ENCODE measurements at places on chromosomes 5 and 9.

DNA sequence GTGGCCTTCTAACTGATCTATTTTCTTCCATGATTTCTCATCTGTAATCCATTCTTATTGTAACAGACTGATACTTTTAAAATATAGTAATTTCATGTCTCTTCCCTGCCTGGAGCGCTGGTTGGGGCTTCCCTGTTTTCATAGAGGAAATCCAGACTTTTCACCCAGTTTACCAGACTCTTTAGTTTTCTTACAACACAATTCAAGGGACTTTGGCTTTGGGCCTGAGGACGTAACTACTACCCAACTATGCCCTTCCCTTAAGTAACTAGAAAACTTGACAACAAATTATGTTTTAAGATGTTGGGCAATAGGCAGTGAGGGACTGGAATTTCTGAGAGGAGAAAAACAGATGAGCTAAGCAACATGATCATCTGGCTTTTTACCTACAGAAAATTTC lies 289.6 kb downstream of the FGF10 start:
- no peak overlapping the region for H3K4me3 ChIP-seq
- H3K36me3 ChIP-seq, result no peaks in the 10 kb centered on the region
- H3K4me1 ChIP-seq, result no peaks in the 10 kb centered on the region
- H3K27ac ChIP-seq, result no peak overlapping the region
- DNase-seq, result no peak

DNA sequence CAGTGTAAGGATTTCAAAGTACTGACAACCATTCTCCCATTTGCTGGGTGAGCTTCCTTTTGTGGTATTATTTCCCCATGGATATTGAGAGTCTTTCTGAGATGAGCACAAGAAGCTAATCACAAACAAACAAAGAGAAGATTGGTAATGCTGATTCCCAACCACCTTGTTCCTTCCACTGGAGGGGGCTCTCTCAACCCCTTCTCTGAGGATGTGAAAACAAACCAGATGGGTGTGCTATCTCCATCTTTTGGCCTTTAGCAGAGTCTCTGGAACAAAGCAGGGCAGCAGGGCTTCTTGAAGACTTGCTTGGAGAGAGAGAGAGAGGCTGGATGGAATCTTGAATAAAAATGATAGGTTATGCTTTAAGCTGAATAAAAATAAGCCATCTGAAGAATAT lies 576.7 kb upstream of the ZNF462 start:
- H3K36me3 ChIP-seq, result no peaks in the 10 kb centered on the region
- peak; percentile 82 for DNase-seq
- no peak overlapping the region for H3K27ac ChIP-seq
- no peak overlapping the region for H3K4me3 ChIP-seq
- H3K4me1 ChIP-seq, result peaks cover 3% of the 10 kb centered on the region
- H3K27me3 ChIP-seq, result no peaks in the 10 kb centered on the region

- no peak for DNase-seq
- H3K27me3 ChIP-seq, result no peaks in the 10 kb centered on the region
- H3K36me3 ChIP-seq, result peaks cover 27% of the 10 kb centered on the region
These were observed 14.5 kb downstream of the PHAX start for GRCh38 chr5:126615286-126615685.

DNA sequence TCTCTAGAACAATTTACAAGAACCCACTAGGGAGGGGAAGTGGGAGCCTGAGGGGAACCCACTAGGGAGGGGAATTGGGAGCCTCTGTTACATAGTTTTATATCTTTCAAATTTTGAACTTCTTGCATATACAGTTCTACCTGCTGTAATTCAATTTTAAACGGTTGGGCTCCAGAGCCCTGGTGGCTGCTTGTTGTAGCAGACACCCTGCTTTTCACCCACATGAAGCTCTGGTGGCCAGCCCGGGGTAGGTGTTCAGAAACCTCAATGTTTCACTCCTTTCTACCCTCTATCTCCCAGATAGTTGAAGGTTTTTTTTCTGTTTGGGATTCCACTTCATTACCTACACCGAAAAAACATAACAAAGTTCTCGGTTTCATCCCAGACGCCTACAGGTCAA lies 124.4 kb downstream of the TMEM174 start:
- peaks cover 84% of the 10 kb centered on the region for H3K27me3 ChIP-seq
- H3K4me3 ChIP-seq, result no peak overlapping the region
- no peaks in the 10 kb centered on the region for H3K36me3 ChIP-seq
- H3K4me1 ChIP-seq, result peaks cover 9% of the 10 kb centered on the region
- no peak overlapping the region for H3K27ac ChIP-seq

DNA sequence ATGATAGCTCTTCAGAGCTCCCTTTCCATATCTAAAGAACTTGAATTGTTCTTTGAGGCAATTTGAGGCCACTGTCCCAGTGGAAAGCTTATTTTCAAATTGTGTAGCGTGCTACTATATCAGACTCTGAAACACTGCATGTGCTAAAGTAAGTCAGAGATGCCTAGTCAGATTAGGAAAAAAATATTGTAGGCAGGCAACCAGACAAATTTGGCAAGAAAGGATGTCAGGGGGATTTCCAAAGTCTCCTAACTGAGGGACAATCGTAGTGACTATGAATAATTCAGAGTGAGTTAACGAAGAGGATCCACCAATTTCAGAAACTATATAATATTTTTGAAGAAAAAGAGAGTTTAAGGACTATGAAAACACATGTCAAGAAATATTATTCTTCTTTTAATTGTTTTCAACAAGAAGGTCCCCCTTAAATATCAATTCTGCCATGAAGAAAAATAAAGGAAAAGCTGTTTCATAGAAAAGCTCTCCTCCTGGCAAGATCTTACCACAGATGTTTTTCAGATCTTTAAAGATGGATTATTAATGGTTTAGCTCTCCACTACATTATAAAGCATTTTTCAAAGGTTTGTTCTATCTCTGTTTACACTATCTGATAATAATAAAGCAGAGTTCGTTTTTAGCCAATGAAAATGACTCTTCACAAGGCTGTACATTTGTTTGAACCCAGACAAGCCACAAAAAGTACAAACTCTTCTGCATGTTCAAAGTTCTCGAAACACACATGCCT lies 273.5 kb upstream of the PTGER4 start:
- peaks cover 3% of the 10 kb centered on the region for H3K4me1 ChIP-seq
- DNase-seq, result peak; percentile 79
- no peaks in the 10 kb centered on the region for H3K36me3 ChIP-seq
- no peaks in the 10 kb centered on the region for H3K27me3 ChIP-seq
- peak overlapping the region; percentile 50 for H3K27ac ChIP-seq

All from muscle of leg (tissue), 16 donors.